ENCODE measurements at places on chromosomes 4 and X.

GRCh38 chr4:189177130-189177529 is 763.5 kb upstream of the FRG1 start:
- DNase-seq = no peak

- no peak for DNase-seq
These were observed 41.5 kb downstream of the SOWAHB start for GRCh38 chr4:76856243-76857073.

GRCh38 chr4:74944354-74944793 is 11.5 kb downstream of the PARM1 start:
- no peak for DNase-seq

GRCh38 chr4:181911420-181911819 is 331.8 kb upstream of the TENM3 start:
- DNase-seq = no peak

- no peak for DNase-seq
These were observed 38.7 kb upstream of the PDK3 start for GRCh38 chrX:24426340-24426913.

- DNase-seq = no peak
These were observed 81.9 kb upstream of the LRPAP1 start for GRCh38 chr4:3613967-3614730.

- DNase-seq = no peak
These were observed 39.0 kb downstream of the CPLX1 start for GRCh38 chr4:786861-787300.

GRCh38 chr4:84500386-84501201 is 1.5 kb upstream of the NKX6-1 start:
- DNase-seq = no peak

DNA sequence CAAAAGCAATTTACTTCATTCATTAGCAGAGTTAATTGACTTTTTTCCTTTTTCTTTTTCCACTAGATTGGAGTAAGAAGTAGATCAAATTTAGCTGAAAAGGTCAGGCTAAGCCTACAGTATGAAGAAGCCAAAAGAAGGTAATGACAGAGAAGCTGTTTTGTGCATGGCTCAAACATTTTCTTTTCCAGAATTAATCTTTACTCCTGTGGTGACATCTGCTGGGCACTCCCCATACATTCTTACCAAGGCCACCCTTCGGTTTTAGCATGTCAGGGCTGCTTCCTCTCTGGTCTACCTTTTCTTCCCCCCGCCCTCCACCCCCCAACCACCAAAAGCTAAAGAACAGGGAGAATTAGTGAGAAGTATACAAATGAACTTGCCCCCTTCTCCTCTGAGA is 70.2 kb downstream of the CLDN22 start:
- no peak for DNase-seq

- no peak for DNase-seq
These were observed 62.3 kb upstream of the TLL1 start for GRCh38 chr4:165810726-165811125.

DNA sequence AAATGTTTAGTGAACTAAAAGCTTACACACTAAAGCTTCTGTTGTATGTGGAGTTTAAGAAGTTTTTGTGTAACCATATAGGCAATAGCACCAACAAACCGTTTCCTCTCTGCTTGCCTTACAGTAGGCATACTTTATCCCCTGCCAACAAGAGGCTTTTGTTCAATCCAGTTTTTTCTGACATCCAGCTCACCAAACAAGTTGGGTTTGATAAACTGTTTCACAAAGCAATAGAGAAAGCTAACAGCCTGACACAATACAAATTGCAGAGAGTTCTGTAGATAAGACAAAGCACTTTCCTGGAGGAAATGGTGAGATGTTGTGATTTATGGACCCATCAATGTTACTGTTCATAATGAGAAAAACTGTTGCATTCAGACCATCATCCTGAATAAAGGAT is 53.8 kb downstream of the PACRGL start:
- no peak for DNase-seq

GRCh38 chr4:7877176-7877575 is 62.5 kb downstream of the AFAP1 start:
- no peak for DNase-seq

GRCh38 chrX:40083979-40084359 is 13.8 kb downstream of the BCOR start:
- no peak for DNase-seq

DNA sequence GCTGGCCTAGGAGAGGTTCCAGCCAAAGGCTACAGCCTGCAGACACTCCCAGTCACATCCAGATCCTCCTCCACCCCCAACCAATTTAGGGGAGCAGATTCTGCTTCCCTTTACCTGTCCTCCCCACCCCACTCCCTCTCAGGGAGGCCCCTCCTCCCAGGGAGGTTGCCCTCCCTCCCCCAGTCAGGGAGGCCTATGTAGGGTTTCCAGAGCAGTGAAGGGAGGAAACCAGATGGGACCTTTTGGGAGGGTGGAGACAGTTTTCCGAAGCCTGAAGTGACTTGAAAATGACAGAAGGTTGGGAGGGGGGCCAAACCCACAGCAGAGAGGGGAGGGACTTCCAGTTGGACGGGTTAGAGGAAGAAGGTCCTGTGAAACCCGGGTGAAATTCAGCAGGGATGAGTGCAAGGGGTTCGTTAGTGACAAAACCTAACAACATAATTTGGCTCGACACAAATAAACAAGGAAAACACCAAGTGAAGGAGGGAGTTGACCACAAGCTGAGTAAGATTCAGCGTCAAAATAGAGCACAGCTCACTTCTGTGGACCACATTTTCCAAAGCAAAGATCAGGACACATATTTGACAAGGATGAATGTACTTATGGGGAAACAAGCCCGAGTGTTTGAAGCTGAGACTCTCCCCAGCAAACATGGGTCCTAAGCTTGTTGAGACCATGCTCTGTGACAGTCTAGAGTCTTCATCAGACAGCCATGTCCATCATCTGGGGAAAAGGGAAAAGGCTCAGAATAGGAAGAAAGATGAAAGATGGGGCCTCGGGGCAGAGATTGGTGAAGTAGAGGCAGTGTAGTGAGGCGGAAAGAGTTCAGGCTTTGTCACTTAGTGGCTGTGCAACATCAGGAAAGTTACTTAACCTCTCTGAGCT is 46.4 kb downstream of the PRPS1 start:
- no peak for DNase-seq

GRCh38 chrX:44433556-44433955 is 90.1 kb upstream of the EFHC2 start:
- no peak for DNase-seq

- DNase-seq = peak; percentile 14
These were observed 30.1 kb downstream of the NEIL3 start for GRCh38 chr4:177339477-177340374.

GRCh38 chr4:53490161-53490956 is 100.9 kb downstream of the LNX1 start:
- no peak for DNase-seq

- no peak for DNase-seq
These were observed 82.2 kb upstream of the PCDH18 start for GRCh38 chr4:137614491-137614890.

- no peak for DNase-seq
These were observed 163.2 kb downstream of the PRKX start for GRCh38 chrX:3550160-3550751.

DNA sequence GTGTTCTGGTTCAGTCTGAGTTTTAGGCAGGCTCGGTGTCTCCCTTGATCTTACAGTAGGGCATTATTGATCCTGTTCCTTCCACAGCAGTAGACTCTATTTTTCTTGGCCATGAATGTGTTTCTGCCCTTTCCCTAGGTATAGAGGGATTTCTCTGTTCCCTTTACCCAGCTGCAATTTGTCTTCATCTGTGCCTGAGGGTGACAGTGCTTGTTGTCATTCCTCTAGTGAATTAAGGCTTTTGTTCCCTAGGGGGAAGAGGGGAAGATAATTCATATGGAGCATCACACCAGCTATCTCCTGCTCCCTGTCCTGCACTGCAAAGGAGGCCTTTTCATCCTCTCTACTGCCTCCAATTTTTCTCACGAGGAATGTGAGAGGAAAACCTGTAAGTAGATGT is 39.7 kb upstream of the CXorf51A start:
- DNase-seq = no peak

DNA sequence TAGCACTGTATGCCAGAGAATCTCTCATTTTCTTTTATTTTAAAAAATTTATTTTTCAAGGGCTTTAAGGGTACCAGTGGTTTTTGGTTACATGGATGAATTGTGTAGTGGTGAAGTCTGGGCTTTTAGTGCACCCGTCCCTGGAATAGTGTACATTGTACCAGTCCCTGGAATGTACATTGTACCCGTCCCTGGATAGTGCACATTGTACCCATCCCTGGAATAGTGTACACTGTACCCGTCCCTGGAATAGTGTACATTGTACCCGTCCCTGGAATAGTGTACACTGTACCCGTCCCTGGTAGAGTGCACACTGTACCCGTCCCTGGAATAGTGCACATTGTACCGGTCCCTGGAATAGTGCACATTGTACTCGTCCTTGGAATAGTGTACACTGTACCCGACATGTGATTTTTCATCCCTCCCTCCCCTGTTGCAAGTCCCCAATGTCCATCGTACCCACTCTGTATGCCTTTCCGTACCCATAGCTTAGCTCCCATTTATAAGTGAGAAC is 56.1 kb upstream of the HELT start:
- no peak for DNase-seq

DNA sequence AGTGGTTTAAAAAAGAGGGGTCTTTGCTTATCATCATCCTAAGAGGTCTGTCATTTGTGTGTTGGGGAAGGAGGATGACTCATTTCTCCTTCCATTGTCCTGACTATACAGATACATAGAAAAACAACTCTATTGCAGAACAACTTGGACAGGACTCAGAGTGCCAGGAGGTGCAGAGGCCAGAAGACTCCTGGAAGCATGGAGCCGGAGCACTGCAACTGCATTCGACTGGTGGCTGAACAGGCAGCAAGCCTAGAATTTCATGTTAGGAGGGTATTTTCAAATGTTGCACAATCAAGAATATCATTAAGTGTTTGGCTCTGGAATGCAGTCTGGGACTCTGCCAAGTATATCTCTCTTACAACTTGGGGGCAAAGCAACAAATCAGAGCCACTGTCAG is 35.0 kb upstream of the MAML3 start:
- DNase-seq = no peak

DNA sequence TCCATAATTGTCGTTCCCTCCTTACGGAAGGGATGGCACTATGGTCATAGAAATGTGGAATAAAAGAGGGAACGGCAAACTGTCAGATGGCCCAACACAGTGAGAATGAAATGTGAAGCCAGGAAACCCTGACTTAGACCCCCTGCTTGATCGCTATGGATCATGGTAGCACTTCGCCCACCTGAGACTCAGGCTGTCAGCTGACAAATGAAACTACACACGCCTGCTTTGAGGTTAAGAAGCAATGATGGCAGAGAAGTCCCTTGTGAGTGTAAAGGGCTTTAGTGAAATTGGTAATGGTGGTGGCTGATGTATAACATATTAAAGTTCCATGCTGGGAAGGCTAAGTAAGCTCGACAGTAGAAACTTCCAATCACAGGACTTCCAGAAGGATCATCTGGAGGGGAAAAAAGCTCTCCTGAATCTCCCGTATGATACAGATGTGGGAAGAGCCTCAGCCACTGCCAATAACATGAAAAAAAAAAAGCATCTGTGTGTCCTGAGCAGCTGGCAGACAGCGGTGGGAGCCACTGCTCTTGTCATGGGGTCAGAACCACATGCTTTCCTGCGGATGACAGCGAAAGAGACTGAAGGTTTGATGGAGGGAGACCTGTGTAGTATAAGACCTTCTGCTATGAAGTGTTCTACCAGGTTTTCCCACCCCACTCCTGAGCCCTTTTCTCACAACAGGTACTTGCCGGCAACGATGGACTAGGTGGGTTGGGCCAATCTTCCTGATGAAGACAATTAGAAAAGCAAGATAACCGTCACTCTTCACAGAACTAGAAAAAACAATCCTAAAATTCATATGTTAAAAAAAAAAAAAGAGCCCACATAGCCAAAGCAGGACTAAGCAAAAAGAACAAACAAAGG is 107.6 kb downstream of the AFAP1 start:
- DNase-seq = no peak

- no peak for DNase-seq
These were observed 33.2 kb downstream of the PPARGC1A start for GRCh38 chr4:23856630-23857029.

GRCh38 chr4:81058621-81059020 is 28.1 kb downstream of the BMP3 start:
- DNase-seq = no peak

DNA sequence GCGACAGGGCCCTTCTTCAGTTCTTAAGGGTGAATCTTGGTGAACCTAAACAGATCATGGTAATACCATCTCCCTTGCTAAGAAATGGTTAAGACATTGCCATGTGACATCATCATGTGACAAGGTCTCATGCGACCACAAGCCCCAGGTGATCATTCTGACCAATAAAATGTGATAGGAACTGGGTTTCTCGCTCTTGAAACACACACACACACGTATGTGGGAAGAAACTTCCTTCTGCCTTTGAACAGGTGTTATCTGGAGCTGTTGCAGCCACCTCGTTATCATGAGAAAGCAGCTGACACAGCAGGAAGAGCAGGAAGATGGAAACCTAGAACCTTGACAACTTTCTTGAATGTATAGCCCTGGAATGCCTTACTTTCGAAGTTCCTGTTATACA is 10.2 kb downstream of the SOD3 start:
- no peak for DNase-seq

- peak; percentile 67 for DNase-seq
These were observed at the start of gene PPA2 for GRCh38 chr4:105473324-105474098. TSS of gene PPA2 (minus strand) at chr4:105474062. CDS start at chr4:105474050, 12 bp downstream.

GRCh38 chr4:154189346-154189745 is 302.3 kb downstream of the DCHS2 start:
- no peak for DNase-seq

DNA sequence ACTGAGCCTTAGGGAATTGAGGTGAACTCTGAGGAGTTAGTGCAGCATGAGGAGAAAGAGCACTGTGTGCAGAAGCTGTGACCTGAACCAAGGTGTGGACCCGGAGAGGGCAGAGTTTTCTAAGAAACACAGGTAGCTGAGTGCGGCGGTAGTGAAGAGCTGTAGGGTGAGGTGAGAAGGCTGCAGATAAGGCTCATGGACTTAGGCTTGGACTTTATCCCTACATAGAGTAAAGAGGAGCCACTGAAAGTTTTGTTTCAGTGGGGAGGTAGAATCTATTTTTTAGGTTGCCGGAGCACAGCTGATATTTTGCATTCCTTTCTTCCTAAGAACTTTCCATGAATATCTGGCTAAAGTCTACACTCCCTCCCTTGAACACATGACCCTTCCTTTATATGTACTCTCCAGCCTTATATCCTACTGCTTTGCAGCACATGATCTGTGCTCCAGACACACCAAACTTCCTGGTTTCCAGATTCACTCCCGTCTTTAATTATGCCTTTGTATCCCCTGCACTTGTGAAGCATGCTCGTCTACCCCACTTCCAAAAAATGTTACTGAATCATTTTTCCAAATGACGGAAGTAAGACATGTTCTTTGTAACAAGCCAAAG is 10.6 kb upstream of the PGRMC2 start:
- DNase-seq = no peak

- DNase-seq = no peak
These were observed 339.9 kb downstream of the MAPK10 start for GRCh38 chr4:86019906-86020305.
